ENCODE measurements at places on chromosomes 11 and 22. TPM values are rescaled to one million over a fixed set of nuclear protein-coding genes. Genes with fewer than 3 reads are reported as not detected.

GRCh38 chr11:17415523-17416104 lies 27.2 kb upstream of the KCNJ11 start:
- no peak for DNase-seq

GRCh38 chr11:16613512-16614381 lies 124.7 kb upstream of the C11orf58 start:
- DNase-seq, result peak; percentile 86

Gene OR8D4
- polyA plus RNA-seq, result not detected

DNA sequence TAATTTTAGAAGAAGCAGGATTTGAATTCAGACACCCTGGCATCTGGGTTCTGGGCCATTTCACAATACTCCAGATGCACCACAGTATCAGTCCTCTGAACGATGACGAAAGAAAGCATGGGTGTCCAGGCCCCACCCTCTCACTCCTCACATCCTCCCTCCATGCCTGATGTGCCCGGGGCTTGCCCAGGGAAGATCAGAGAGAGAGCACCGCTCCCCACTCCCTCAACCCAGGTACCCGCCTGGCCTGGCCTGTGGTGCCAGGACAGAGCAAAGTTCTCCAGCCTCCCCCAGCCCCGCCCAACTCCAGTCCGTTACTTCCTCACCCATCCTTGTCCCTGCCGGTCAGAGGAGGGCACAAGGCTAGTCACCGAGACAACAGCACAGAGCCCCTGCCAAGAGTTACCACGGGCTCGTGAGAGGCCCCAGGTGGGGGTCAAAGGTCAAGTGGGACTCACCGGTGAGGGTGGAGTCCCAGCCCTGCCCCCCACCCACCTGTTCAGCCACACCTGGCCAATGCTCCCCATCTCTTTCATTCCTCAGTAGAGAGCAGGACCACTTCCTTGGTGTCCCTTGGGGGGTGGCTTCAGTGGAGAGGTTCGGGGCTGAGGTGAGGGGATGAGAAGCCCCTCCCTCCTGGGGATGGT lies 8.1 kb downstream of the BCL9L start:
- DNase-seq, result peak; percentile 75

GRCh38 chr11:4381901-4382300 lies 11.6 kb downstream of the TRIM21 start:
- no peak for DNase-seq

Gene UPK3A
- polyA plus RNA-seq, result 0.72 TPM

- DNase-seq, result no peak
Observed at GRCh38 chr11:17519061-17519885, 24.9 kb downstream of the USH1C start.
